SK-N-SH (cell line): ENCODE measurements at places on chromosomes 13 and 19.

GRCh38 chr19:43527860-43528622 lies 1.0 kb upstream of the ETHE1 start:
- no peak for DNase-seq

- no peak for DNase-seq
These were observed 205.0 kb downstream of the TSHZ3 start for GRCh38 chr19:31144075-31144870.

- no peak for DNase-seq
These were observed 10.8 kb downstream of the SUGP2 start for GRCh38 chr19:19022380-19022961.

DNA sequence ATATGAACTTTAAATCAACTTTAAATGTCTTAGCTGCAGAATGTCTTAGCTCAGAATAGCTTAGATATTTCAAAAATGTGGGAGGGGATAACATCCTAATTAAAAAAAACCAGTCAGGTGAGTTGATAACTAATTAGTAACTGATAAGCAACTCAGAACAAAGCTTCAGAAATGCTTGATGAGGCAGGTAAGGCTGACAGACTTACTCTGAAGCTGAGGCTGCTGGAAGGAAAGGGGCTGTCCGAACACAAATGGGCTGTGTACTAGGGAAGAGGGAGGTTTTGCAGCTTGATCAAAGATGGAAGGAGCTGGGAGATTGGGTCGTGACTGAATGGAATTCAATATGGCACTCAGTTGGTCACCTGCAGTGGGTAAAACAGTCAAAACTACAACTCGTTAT lies 91.2 kb upstream of the FBXL3 start:
- DNase-seq: no peak

GRCh38 chr13:50901701-50902100 lies 7.9 kb upstream of the RNASEH2B start:
- DNase-seq: no peak

GRCh38 chr19:46017095-46017429 lies 5.8 kb downstream of the PGLYRP1 start:
- no peak for DNase-seq

GRCh38 chr19:42281827-42282762 lies 13.0 kb downstream of the CIC start:
- DNase-seq: no peak

DNA sequence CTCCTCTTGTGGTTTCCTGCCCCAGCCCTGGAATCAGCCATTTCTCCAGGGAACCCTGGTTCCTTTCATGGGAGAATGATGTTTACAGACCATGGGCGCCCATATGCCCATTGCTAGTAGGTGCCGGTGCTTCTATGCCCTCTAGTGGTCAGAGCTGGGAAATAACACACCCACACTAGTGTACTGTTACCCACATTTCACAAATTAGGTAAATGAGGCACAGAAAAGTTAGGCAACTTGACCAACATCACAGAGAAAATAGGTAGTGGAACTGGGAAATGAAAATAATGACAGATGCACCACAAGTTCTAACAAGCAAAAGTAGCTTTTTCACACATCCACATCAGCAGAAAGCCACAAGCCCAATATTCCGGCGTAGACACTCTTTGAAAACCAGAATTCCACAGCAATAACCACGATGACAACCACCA lies 1.3 kb upstream of the CEACAM3 start:
- peak; percentile 35 for DNase-seq

DNA sequence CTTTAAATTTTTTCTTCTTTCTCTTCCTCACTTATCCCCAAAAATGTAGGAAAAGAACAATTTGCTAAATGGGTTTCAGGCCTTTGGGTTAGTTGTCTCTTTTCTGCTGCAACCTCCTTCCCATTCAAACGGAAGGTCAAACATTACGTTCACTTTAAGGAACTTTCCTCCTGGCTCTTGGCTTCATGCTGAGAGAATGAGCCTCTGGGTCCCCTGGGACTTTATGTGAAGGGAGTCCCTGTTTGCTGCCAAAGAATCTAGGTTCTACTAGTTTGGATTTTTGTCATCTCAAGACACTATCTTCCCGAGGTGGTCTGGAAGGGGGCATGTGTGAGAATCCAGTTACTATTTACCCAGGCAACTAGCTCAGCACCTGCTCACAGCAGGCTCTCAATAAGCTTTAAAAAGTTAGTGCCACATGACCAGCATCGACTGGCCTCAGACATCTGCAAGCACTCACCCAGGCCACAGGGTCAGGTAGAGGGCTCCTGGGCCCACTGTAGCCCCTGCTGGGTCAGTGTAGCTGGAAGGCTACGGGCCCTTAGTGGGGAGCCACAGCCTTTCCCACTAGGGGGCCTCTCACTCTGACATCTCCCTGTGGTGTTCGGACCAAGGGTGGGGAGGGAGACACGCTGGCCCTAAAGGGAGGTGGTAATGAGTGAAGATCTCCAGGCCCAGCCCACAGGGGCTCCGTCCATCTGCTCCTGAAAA lies 40.5 kb downstream of the FAM124A start:
- no peak for DNase-seq

DNA sequence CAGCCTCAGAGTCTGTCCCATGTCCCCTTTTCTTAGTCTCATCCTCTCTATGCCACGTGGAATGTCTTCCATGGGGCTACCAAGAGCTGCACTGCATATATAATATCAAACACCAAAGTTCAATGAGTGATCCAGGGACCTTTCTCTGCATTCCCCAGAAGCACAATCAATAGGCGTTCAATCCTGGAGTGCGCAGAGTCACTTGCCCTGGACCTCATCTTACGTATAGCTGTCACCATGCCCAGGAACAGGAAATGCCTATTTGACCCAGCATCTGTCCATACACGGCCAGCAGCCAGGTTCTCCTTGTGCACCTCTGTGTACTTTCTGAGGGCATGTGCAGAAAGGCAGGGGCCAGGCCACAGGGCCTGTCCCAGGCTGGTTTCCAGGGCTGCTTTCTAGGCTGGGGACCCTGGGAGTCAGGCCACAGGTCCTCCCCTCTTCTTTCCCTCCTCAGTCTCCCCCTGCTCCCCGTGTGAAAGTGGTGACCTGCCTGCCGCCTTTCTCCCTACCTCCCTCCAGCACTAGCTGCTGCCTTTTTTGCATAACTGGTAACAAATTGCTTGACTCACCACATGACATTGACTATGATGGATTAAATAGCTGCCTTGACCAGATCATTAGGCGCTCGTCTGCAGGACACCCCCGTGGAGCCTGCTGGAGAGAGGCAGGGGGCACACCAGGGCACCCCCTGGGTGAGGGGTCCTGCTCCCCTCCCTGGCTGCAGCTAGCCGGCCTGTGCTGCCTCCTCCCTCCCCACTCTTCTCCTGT lies 222.0 kb downstream of the ZNF536 start:
- no peak for DNase-seq

DNA sequence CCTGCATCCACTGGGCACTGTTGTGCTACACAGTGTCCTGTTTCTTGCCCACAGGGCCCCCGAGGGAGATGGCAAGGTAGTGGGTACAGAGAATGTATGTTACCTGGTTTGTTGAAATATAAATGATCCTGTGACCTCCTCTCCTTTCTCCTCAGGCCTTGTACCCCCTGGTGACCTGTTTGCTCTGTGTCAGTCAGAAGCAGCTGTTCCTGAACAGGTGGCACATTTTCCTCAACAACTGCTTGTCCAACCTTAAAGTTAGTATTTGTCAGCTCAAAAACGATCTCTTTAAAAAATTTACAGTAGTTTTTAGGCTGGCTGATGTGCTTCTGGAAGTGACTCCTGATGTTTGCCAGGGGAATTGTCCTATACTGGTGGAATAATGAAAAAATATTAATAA lies 105.1 kb downstream of the FRY start:
- no peak for DNase-seq

DNA sequence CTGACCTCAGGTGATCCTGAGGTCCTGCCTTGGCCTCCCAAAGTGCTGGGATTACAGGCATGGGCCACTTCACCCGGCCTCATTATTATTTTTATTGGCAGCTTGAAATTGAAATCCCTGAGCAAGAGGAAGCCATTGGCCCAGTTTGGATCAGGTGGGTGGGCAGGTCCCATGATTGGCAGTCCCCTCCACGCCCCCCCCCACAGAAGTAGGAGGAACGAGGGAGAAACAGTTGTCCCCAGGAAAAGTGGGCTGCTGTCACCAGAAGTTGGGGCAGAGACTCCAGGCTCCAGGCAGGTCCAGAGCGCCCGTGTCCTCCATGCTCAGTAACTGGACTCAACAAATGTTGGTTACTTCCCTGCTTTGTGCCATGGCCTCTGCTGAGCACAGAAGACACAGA lies 70.4 kb downstream of the SIPA1L3 start:
- DNase-seq: no peak

DNA sequence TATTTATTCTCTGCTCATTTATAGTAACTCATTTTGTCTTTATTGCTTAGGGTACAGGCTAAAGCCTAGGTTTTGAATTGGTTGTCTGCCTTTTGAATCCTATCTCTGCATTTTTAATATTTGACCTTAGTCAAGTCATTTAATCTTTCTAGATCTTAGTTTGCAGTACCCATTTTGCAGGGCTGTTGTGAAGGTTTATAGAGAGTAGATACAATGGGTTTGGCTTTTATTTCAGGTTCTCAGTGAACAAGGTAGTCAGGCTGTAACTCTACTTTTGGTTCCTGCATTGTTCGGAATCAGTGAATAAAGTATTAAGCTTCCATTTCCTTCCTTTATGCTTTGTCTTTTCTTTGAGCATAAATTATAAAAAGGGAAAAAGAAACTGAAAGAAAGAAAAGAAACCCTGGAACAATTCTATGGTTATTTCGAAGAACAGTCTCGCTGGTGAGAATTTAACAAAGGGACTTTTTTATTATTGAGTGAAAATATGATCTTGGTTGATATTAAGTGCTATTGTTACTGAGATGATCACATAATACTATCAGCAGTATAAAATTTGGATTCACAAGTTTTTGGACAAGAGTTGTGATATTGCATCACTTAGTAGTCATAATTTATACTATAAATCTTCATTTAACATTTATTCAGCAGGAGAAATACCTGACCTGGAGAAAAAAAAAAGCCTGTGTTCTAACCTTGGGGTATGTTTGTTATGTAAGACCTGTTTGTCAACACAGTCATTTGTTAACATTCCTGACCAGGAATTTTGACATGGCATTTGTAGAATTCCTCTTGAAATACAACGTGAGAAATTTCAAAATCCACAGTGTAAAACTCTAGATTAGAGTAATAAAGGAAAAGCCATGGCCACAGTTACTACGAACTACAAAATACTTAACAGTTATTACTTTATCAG lies 91.3 kb downstream of the ZMYM2 start:
- DNase-seq: no peak

- no peak for DNase-seq
These were observed 213.2 kb downstream of the ATP8A2 start for GRCh38 chr13:25585000-25585399.

DNA sequence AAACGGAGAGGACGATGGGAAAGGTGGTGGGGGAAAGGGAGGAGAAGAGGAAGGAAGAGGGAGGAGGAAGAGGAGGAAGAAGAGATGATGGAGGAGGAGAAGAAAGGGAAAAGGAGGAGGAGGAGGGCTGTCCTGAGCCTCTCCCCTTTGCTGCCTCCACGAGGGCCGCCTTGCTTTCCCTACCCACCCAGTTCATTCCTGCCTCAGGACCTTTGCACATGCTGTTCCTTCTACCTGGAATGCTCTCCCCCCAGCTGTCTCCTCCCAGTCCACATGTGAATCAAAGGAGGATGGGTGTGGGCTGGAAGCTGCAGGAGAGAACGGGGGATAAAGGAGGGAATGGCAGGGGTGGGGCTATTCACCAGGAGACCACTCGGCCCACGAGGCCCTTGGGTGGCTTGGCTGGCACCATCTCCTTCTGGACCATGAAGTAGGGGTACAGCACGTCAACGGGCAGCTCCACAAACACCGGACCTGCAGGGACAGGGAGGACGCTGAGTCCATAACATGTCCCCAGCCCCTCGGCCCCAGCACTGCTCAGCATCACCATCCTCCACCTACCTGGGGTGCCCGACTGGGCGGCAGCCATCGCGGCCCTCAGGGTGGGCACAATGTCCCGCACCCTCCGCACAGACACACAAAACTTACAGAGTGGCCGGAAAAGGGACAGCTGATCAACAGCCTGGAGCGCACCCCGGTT lies 15.3 kb downstream of the SYDE1 start:
- DNase-seq: no peak

- no peak for DNase-seq
These were observed 395.5 kb downstream of the EFNB2 start for GRCh38 chr13:106139942-106140341.

- peak; percentile 99 for DNase-seq
These were observed 47.6 kb downstream of the PTPRS start for GRCh38 chr19:5292822-5293611.

GRCh38 chr13:97588993-97589392 lies 155.0 kb downstream of the RAP2A start:
- DNase-seq: no peak

DNA sequence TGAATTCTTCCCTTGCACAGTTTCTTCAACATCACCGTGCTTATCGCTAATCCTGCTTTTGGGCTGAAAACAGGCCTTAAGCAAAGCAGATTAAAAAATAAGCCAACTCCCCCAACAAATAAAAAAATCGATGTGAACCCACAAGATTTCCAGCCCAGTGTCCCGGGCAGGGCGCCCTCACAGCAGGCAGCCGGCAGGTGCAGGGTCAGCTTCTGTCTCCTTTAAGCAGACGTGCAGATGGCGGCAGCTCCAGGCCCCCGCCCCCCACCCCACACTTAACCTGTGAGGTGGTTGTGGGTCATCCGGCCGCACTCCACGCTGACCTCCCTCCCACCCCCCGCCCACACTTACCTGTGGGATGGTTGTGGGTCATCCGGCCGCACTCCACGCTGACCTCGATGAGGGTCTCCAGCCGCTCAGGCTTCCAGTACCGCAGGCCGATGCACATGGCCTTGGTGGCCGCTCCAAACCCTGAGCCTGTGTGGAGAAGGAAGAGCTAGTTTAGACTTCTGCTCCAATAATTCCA lies 19.8 kb downstream of the ADPRHL1 start:
- DNase-seq: no peak

DNA sequence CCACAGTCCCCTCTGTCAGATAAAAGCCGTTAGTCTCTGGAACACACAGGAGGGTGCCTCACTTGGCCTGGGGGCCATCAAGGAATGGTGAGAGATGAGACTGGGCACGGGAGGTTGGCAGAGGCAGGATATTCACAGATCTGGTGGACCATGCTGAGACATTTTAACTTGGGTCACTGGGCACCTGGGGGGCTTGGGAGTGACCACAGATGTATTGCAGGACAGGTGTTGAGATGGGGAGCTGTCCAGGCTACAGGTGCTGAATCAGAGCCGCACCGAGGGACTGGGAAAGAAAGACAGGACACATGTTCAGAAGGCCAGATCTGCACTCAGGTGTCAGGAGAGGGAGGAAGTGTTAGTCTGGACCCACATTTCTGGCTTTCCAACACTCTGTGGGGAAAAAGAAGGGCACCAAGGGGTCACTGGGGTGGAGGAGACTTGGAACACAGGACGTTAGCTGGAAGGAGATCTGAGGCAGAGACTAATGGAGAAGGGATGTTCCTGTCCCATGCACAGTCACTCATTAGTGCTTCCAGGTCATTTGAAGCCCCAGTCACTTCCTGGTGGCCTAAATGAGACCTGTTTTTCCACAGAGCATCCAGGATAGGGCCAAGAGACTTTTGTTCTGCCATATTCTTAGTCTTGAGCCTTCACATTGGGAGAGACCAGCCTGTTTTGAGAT lies 56.1 kb downstream of the CHST8 start:
- DNase-seq: no peak

GRCh38 chr13:80235166-80235966 lies 105.6 kb downstream of the SPRY2 start:
- no peak for DNase-seq
